NCI-H187 (cell line): ENCODE measurements at places on chromosomes 5 and 9.

- no peak for DNase-seq
These were observed 61.3 kb upstream of the IQGAP2 start for GRCh38 chr5:76341651-76342334.

- no peak for DNase-seq
These were observed 53.0 kb downstream of the ERGIC1 start for GRCh38 chr5:172886974-172887501.

DNA sequence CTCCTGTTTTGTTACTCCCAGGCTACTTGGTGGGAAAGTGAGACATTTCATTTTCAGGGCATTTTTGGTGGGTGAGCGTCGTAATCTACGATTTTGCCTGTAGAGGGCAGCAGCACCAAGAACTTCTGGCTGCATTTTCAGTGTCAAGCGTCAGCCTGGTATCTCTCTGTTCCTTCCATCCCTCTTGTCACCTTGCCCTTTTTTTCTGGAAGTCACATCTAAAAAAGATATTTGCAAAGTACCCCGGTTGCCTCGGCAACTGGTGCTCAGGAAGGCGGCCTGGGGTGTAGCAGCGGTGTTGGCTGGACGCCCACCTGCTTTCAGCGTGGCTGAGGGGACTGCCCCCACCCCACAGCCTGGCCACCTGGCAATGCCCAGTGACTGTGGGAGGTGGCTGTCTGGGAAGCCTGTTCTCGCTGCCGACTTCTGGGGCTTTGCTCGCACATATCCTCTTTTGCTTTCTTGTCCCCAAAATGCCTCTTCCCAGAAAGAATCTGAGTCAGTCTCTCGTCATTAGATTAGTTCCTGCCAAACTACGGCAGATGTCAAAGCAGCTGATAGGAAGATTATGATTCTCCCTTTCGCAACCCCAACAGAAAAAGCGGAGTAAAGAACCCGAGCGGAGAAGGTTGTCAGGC is 84.5 kb downstream of the ACER2 start:
- peak; percentile 41 for DNase-seq

- DNase-seq, result no peak
These were observed 110.8 kb downstream of the HMHB1 start for GRCh38 chr5:143922718-143923117.

GRCh38 chr9:135340143-135340655 is 139.4 kb upstream of the PPP1R26 start:
- no peak for DNase-seq

DNA sequence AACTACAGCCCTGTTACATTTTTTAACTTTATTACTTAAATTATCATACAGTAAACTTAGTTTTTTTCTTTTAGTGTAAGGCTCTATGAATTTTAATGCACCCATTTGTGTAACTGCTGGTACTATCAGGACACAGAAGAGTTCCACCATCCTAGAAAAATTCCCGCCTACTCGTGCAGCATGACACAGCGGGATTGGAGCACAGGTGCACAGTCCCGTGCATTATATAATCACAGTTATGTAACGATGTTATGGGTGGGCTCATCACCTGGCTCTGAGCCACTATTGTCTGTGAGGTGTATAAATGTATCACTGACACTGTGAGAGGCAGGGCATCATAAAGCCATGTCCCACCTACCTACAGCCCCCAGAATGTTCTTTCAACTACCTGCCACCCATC is 80.7 kb downstream of the DRD1 start:
- DNase-seq, result no peak

- DNase-seq, result no peak
These were observed 55.6 kb downstream of the MACROH2A1 start for GRCh38 chr5:135343413-135343812.

DNA sequence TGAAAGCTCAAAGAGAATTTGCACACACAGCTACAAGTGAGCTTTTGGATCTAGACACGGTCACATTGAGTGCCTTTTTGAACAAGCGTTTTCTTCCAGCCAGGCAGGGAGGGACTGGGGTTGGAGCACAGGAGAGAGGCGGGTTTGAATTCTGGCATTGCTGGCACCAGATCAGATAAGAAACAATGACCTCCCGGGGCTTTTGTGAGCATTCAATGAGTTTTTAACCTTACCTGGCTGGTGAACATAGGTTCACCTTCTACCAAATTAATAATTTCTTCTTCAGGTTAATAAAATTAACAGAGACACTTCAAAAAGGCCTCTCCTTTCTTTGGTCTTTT is 312.9 kb upstream of the MSX2 start:
- no peak for DNase-seq

DNA sequence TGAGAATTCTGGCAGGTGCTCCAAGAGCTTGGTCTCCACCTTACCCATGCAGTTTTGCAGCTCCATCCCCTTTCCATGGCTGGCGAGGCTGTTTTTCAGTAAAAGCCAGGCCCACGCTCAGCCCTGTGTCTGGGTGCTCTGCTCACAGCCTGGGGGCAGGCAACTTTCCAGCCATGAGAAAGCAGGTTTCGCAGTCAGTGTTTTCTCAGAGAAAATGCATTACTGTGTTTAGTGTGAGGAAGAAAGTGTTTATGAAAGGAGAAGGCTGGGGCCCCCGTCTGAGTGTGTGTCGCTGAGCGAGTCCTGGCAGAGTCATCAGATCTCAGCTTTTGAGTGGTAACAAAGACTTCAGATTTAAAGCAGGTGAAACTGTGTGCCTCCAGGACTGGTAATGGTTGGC is 248.1 kb downstream of the IRX1 start:
- no peak for DNase-seq

- DNase-seq, result no peak
These were observed 183.5 kb downstream of the TRIM32 start for GRCh38 chr9:116870566-116870965.

DNA sequence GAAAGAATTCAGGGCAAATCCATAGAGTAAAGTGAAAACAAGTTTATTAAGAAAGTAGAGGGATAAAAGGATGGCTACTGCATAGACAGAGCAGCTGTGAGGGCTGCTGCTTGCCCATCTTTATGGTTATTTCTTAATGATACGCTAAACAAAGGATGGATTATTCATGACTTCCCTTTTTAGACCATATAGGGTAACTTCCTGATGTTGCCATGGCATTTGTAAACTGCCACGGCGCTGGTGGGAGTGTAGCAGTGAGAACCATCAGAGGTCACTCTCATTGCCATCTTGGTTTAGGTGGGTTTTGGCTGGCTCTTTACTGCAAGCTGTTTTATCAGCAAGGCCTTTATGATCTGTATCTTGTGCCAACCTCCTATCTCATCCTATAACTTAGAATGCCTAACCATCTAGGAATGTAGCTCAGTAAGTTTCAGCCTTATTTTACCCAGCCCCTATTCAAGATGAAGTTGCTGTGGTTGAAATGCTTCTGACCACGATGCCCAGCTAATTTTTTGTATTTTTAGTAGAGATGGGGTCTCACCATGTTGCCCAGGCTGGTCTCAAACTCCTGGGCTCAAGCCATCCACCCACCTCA is 42.1 kb downstream of the RFK start:
- DNase-seq, result no peak

- DNase-seq, result no peak
These were observed 402.9 kb downstream of the MLLT3 start for GRCh38 chr9:20219437-20219836.

DNA sequence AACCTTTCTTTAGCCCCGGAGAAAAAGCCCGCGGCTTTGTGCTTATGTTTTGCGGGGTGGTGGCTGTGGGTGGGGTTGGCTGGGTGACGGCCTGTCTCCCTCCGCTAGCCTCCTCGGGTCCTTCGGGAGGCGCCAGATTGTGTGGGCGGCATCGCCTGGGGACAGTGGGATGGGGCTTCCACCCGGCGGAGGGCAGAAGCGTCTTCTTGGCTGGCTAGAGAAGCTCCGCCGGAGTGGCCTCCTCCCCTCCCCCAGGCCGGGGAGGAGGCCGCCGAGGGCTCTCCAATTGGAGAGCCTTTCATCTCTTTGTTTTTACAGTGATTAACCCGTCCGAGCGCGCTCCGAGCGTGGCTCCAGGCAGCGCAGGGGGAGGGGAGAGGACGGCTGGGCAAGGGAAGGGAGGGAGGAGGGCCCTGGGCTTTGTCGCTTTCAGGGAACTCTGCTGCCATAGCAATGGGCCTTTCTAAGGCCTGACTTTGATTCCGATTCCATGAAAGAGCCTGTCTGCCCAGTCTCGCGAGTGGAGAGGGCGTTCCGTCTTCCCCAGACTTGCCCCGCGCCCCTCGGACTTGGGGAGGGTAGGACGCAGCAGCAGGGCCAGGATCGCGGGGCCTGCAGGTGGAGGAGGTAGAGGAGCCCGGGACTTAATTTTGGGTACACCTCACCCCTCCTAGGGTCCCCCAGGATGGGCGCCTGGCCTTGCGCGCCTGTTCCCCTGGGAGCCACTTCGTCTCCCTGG is 36.7 kb upstream of the TIFAB start:
- DNase-seq, result peak; percentile 96

- no peak for DNase-seq
These were observed 88.9 kb upstream of the PRR16 start for GRCh38 chr5:120375248-120375647.
